ENCODE measurements at places on chromosomes 2 and 18.
A peak's percentile ranks its signal among the peaks of the same experiment; 100 is the strongest.

GRCh38 chr2:164984428-164984827, 29.1 kb upstream of the SLC38A11 start:
- DNase-seq, result no peak

- no peak for DNase-seq
These were observed 68.8 kb downstream of the MEP1B start for GRCh38 chr18:32258558-32259204.

DNA sequence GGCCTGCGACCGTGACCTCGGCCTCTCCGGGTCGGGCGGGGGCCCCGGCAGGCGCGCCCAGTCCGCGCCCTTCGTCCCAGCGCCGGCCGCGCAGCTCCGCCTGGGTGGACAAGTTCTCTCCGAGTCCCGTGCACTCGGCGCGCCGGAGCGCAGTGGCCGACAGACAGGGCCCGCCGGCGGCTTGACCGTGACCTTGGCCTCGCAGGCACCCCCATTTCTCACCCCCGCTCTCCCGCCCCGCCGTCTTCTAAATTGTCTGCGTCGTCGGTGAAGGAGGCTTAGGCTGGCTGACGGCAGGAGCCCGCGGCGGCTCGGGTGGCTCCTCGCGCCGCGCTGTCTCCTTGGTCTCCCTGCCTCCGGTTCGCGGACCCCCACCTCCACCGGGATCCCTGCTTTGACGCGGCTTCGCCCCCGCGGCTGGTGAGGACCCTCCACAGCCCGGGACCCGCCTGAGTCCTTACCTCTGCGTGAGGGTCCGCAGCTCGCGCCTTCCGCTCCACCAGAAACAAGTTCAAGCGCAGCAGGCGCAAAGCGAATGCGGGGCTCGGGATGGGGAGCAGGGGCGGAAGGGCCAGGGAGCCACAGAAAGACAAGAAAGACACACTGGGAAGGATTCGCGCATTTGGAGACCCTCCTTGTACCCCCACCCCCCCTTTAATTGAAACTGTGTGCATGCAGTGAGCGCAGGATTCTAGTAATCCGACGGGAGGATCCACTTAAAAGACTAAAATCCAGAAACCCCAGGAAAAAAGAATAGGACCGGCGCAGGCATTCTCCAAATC, 4.0 kb downstream of the PTGR3 start:
- DNase-seq, result no peak

- DNase-seq, result no peak
These were observed 436.9 kb upstream of the GYPC start for GRCh38 chr2:126219081-126219480.

GRCh38 chr18:37243741-37244140, 321.9 kb downstream of the CELF4 start:
- no peak for DNase-seq

DNA sequence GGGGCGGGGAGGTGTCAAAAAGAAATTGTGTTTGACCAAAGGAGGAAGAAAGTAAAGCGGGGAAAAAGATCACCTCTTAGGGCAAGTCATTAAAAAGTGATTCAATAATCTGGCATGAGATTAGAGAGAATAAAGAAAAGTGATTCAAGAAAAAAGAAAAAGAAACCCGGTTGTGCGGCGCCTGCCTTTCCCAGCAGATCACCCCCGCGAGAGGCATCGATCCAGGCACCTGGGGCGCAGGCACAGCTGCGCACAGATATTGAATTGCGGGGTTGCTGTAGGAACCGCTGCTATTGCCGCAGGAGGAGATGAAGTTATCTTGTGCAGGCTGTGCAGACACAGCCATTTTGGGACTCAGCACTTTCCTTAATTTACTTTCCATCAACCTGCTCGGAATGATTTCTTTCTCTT, 71.2 kb downstream of the PLB1 start:
- peak; percentile 5 for DNase-seq

DNA sequence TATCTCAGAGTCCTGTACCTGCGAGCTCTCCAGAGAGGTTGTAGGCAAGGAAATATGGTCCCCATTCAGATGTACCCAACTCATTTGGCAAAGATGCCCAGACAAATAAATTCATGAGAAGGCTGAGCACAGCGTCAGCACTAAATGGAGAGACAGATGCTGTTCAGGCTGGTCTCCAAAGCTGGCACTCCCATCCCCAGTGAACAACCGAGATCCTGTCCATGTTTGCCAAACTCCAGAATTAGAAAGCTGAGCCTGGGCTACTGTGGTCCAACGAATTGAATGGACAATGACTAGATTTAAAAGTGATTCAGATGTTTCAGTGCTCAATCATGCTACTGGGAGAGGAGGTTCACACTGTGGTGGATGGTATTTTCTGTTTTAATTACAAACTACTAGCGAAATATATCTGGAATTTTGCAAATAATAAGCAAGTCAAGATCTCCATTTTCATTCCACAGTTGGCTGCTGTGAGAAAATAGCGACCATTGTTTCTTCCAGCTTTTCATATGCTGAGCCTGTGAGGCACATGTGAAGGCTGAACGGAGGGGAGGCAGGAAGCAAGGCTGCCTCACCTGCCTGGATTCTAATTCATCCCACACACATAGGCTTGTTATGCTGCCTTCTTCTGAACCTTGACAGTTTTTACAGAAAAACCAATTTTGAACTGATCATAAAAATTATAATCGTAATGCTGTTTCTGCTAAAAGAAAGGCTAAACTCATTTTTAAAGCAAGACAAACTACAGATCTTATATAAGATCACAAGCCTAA, 22.6 kb upstream of the DAPL1 start:
- DNase-seq, result no peak

DNA sequence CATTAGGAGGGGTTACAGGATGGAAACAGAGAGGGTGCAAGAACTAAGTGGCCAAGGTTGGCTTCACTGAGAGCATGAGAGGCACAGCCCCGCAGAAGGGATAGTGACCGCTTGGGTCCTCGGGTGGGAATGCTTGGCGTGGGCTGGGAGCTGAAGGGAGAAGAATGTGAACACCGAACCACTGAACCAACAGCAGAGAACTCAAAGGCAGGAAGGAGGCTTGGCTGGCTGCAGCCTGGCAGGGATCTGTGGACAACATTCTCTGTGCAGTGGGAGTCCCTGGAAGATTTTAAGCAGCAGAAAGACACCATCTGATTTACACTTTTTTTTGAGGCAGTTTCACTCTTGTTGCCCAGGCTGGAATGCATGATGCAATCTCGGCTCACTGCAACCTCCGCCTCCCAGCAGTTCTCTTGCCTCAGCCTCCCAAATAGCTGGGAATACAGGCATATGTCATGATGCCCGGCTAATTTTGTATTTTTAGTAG, 33.9 kb downstream of the SOWAHC start:
- DNase-seq, result no peak

- DNase-seq, result no peak
These were observed 89.9 kb downstream of the DCDC2C start for GRCh38 chr2:3793249-3793648.

DNA sequence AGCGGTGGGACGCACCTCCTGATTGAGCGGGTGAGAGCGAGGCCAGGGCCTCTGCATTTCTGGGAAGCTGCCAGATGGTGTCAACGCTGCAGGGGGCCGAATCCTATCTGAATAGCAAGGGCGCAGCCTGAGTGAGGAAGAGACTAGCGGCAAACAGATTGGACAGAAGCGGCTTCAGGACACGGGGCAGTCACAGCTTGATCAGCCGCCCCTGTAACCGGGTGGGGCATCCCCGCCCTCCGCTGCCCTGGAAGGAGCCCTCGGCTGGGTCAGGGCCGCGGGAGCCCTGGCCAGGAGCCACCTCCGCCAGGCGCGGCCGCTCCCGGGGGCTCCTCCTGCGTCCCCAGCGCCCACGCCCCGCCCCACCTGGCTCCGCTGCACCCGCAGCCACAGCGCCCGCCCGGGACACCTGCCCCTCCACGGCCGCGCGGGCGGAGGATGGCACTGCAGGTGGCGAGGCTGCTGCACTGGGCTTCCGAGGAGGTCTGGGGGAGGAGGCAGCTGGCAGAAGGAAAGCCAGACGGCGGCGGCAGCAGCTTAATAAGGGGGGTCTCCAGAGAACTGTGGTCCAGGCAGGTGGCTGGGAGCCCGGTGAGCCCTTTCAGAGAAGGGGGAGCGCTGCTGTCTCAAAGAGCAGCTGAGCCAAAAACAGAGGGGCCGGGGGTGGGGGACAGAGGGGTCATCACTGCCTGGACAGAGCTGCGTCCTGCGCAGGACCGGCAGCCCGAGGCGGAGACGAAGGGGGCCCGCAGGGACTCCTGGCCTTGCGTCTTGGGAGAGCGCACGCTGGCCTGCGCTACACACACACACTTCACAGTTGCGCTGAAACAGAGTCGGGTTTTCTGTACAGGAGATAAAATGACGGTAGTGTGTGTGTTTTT, 18.8 kb upstream of the SOX11 start:
- no peak for DNase-seq
